ENCODE measurements at places on chromosomes 5 and 9.

GRCh38 chr5:55994998-55995914, 493 bp upstream of the IL6ST start:
- DNase-seq: peak; percentile 94

DNA sequence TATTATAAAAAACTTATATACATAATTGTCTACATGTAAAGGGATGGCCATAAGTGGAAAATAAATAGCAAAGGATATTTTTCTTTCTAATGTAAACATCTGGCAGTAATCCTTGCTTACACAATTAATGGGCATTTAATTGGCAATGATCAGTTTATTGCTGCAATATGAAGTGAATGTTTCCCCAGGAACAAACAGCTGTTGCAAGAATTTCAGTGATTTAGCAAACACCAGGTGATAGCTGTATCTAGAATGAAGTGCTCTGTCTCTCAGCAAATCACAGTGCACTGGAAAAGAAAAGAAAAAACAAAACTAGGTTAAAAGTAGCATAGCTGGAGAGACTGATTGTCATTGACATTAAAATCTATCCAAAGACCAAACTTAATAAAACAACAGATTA, 594.5 kb upstream of the ARRDC3 start:
- DNase-seq: no peak

DNA sequence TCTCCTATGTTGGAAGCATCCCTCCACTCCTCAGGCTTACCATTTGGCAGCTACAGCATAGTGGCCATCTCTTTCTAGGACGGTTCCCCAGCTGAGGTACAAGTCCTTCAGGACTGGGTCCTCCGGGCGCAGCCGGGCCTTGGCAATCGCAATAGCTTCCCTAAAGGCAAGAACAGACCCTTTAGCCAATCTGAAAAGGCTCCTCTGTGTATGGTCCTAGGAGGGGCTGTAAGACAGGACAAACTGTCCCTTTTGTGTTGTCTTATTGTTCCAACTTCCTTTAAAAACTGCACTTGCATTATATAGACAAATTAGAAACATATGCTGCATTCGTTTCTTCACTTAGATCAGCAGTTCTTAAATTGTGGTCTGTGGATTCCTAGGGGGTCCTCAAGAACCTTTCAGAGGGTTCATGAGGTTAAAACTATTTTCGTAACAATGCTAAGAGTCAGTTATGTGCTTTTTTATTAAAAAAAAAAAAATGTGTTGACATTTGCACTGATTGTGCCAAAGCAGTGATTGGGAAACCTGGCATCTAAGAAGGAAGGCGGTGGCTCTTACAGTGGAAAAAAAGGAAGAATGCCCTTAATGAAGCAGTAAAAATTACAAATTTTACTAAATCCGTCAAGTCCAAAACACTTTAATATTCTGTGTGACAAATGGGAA, 38.7 kb downstream of the GEMIN5 start:
- DNase-seq: no peak

GRCh38 chr5:7662289-7662688, 188.6 kb downstream of the CFAP90 start:
- no peak for DNase-seq

GRCh38 chr5:33611877-33612276, 171.1 kb downstream of the TARS1 start:
- no peak for DNase-seq

GRCh38 chr9:93037476-93037971, 21.0 kb upstream of the SUSD3 start:
- DNase-seq: no peak

GRCh38 chr5:138077064-138077696, 6.7 kb upstream of the WNT8A start:
- no peak for DNase-seq

GRCh38 chr5:81850501-81851357, 99.8 kb upstream of the SSBP2 start:
- no peak for DNase-seq

GRCh38 chr5:43891112-43891511, 288.1 kb downstream of the NNT start:
- DNase-seq: no peak

GRCh38 chr5:152855441-152855840, 450.4 kb upstream of the NMUR2 start:
- DNase-seq: no peak

DNA sequence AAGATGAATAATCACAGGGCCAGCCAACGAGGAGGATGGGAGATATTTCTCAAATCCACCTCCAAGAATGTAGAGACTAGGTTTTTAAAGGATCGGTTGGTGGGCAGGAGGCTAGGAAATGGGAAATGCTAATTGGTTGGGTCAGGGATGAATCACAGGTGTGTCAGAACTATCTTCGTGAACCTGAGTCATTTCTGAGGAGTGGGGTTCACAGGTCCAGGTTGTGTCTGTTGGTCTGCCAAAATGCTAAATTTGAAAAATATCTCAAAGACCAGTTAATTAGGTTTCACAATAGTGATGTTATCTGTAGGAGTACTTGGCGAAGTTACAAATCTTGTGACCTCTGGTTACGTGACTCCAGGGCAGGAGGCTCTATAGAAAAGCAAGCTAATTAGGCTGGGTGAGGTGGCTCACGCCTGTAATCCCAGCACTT, 2.6 kb upstream of the PLAA start:
- no peak for DNase-seq

GRCh38 chr5:92864591-92864990, 716.4 kb downstream of the NR2F1-AS1 start:
- DNase-seq: no peak

DNA sequence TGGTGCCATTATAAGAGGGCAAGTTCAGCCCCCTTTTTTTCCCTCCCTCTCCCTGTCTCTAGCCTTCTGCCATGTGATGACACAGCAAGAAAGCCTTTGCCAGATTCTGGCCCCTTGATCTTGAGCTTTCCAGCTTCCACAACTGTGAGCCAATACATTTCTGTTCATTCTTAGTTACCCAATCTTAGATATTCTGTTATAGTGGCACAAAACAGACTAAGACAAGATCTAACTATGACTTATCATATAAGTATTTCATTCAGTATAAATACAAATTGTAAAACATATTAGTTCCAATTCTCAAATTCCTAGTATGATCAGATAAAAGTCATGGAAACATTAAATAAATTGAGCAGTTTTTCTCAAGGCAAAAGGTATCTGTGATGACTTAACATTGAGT, 276.3 kb downstream of the COX7C start:
- DNase-seq: no peak

- DNase-seq: no peak
Observed at GRCh38 chr5:120122703-120123102, 341.4 kb upstream of the PRR16 start.

- DNase-seq: no peak
Observed at GRCh38 chr5:139768807-139769465, 26.7 kb upstream of the PSD2 start.

DNA sequence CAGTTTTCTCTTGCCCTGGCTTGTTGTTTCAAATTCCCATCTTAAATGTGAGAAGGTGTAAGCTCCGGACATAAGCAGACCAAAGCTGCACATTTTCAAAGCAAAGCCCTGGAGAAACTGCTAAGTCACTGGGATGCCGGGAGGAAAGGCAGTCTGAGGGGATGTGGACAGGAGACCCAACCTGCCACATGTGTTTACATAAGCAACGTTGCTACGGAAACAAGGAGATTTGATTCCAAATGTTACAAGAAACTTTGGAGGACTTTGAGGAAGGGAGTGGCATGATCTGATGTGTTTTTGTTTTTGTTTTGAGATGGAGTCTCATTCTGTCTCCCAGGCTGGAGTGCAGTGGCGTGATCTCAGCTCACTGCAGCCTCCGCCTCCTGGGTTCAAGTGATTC, 25.7 kb upstream of the INSYN2B start:
- DNase-seq: no peak

GRCh38 chr9:126700903-126701812, 87.4 kb downstream of the LMX1B start:
- no peak for DNase-seq

- DNase-seq: no peak
Observed at GRCh38 chr5:69288069-69288468, 44.5 kb downstream of the CCDC125 start.

GRCh38 chr5:129773376-129773775, 25.5 kb downstream of the MINAR2 start:
- DNase-seq: no peak

- DNase-seq: no peak
Observed at GRCh38 chr9:16625161-16625631, 245.3 kb downstream of the BNC2 start.

DNA sequence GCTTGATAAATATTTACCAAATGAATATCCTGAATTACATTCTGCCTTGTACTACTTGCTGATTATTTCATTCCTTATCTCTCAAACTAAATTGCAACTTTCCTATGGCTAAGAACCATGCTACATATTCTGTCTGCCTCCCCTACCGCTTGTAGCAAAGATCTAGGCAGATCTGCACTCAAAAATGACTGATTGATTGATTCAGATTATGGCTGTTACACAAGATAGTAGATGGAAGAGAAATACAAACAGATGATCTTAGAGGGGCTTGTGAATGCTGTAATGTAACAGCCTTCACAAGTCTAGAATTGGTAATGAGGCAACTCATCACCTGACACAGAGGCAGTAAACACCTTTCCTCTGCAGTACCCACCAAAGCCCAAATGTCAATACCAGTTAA, 446.1 kb downstream of the PRELID2 start:
- no peak for DNase-seq

- DNase-seq: no peak
Observed at GRCh38 chr5:96322217-96322616, 110.8 kb downstream of the PCSK1 start.

GRCh38 chr5:81767938-81768337, 17.0 kb upstream of the SSBP2 start:
- no peak for DNase-seq

DNA sequence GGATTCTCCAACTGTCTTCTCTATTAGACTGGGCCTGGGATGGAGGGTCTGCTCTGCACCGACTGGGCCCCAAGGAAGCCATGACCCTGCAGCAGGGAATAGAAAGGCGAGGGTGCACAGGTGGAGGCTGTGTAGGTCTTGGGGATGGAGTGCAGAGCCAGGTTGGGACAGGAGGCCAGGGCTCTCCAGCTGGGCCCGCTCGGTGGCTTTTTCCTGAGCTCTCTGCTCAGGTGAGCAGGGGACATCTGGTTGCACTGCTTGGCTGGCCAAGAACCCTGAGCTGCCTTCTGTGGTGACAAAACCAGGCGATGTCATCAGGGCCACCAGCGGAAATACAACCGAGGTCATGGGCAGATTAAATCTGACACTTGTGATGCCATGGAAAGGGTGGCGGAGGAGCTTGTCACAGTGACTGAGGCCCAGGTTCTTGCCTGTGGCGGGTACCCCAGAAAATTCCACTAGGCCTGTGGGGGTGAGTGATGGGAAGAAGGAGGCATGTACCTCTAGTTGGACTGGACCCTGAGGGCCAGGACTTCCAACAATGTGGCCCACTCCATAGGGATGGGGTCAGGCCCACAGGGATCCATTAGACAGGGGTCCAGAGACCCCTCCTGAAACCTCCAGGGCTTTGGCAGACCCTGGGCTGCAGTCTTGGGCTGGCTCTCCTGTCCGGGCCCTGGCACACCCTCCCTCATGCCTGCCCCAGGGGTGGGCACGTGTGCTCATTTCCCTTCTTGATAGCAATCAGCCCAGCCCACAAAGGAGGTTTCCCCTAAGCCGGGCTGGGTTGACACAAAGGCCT, 4.4 kb upstream of the IL3 start:
- no peak for DNase-seq

- no peak for DNase-seq
Observed at GRCh38 chr5:173727839-173728778, 111.7 kb upstream of the BOD1 start.

- DNase-seq: no peak
Observed at GRCh38 chr9:36896296-36896695, 137.8 kb downstream of the PAX5 start.

- no peak for DNase-seq
Observed at GRCh38 chr9:3993773-3994172, 306.1 kb downstream of the GLIS3 start.

DNA sequence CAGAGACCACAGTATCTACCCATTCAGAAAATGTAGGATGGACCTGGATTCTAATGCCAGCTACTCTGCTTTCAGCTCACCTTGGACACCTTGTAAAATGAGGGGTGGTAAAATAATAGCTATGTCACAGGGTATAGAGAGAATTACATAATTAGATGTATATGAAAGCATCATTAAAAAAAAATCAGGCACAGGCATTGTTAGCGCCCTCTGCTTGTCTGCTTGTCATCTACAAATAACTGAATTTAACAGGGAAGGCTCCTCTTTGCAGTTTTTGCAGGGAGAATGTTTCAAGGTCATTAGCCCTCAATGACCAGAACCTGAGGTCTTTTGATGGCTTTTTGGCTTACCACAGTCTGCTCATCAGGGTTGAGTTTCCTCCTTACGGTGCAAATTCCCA, 58.0 kb downstream of the GPR21 start:
- DNase-seq: no peak

- no peak for DNase-seq
Observed at GRCh38 chr5:76801803-76802195, 17.0 kb upstream of the F2RL1 start.

GRCh38 chr5:137442660-137443059, 56.5 kb downstream of the SPOCK1 start:
- no peak for DNase-seq

DNA sequence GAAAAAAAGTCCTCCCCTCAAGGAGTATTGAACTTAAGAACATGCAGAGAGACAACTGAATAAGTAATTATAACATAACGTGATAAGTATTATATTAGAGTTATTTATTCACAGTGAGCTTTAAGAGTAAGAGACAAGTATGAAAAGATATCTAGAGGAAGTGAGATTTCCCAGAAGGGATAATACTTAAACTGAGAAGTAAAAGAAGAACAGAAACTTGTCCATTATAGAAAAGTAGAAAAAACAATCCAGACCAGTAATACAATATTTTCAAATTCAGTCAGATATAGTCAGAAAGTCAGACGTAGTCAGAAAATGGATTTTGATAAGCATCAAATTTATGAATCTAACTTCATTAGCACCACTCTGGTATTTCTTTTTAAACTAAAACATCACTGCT, 613.0 kb upstream of the CCNG1 start:
- no peak for DNase-seq

DNA sequence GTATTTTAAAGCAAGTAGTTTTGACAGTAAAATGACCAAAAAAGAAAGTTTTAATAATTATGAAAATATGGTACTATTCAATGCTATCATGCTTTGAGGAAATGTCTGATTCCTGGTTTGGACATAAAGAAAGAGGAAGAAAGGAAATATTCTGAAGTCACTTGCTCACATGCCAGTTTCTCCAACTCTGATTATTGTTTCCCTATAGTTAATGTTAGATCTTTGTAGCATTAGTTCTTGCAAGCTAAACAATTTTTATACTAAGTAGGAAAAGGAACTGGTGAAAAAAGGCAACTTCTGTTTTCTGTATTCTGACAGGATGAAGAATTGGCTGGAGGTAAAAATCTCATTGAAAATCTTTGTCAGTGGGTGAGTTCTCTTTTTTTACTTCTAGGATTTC, 119.5 kb downstream of the YTHDC2 start:
- no peak for DNase-seq

- DNase-seq: no peak
Observed at GRCh38 chr9:126874546-126875314, 14.3 kb downstream of the ZBTB34 start.
